ENCODE measurements at places on chromosomes 2 and 18. TPM values are rescaled to one million over a fixed set of nuclear protein-coding genes. Genes with fewer than 3 reads are reported as not detected.

- H3K4me3 ChIP-seq: no peak overlapping the region
- H3K4me1 ChIP-seq: no peaks in the 10 kb centered on the region
- H3K27me3 ChIP-seq: peaks cover 11% of the 10 kb centered on the region
- H3K27ac ChIP-seq: no peak overlapping the region
- no peaks in the 10 kb centered on the region for H3K36me3 ChIP-seq
Observed at GRCh38 chr2:11042841-11043240, 112.4 kb upstream of the SLC66A3 start.

GRCh38 chr2:34242763-34243123, 643.6 kb upstream of the FAM98A start:
- H3K27ac ChIP-seq: no peak overlapping the region
- no peaks in the 10 kb centered on the region for H3K27me3 ChIP-seq
- DNase-seq: no peak
- no peak overlapping the region for H3K4me3 ChIP-seq
- H3K36me3 ChIP-seq: no peaks in the 10 kb centered on the region

The UCN gene
- 1.4 TPM for total RNA-seq

DNA sequence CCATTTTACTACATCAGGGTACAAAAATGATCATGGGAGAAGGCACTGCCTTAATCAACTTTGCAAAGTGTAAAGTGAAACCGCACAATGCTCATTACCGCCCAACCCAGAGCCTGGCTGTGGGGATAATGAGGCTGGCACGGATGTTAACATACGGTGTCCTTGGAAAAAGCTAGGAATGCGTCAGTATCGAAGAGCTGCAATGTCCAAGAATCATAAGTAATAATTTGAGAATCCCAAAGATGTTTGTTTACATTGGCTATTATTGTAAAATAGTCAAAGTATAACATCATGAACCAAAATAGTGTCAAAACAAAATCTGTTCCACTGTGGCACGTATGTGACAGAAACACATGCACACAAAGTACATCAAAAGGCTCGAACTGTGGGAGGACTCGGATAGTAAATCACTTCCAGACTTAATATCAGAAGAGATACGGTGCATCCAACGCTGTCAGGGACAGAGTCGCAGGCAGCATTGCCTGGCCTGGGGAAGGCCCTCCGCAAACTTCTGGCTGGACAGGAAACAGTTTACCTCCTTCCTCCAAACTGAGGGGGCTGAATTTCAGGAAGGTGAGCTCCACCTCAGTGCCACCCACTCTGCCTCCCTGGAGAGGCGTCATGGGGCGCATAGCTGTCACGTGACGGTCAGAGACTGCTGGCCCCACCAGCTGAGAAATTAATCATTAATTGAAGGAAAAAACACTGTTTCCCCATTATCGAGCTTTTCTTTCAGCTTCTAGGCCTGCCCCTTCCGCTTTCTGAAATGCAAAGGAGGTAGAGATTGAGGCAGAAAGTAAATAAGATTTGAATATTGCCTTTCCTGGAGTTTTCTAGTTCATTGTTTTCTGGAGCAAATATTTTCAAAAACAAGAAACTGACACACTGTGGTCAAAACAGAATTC, 1.8 kb upstream of the ID2 start:
- H3K27ac ChIP-seq: peak overlapping the region; percentile 87
- peak; percentile 36 for DNase-seq
- peaks cover 20% of the 10 kb centered on the region for H3K27me3 ChIP-seq

GRCh38 chr2:235725841-235726240, 232.0 kb downstream of the AGAP1 start:
- H3K4me1 ChIP-seq: no peaks in the 10 kb centered on the region
- H3K36me3 ChIP-seq: no peaks in the 10 kb centered on the region
- H3K27ac ChIP-seq: no peak overlapping the region
- H3K4me3 ChIP-seq: no peak overlapping the region

- peaks cover 7% of the 10 kb centered on the region for H3K27me3 ChIP-seq
- no peaks in the 10 kb centered on the region for H3K36me3 ChIP-seq
- H3K4me3 ChIP-seq: no peak overlapping the region
- no peak overlapping the region for H3K27ac ChIP-seq
- DNase-seq: peak; percentile 9
Observed at GRCh38 chr2:161570424-161571050, 53.7 kb upstream of the SLC4A10 start.

The EFHD1 gene
- 0.23 TPM for total RNA-seq

- peak overlapping the region; percentile 79 for H3K27ac ChIP-seq
- H3K36me3 ChIP-seq: peaks cover 38% of the 10 kb centered on the region
- no peaks in the 10 kb centered on the region for H3K27me3 ChIP-seq
- peaks cover 28% of the 10 kb centered on the region for H3K4me1 ChIP-seq
Observed at GRCh38 chr2:27211241-27211942, 449 bp upstream of the ATRAID start.

The EFR3B gene
- total RNA-seq: 1.0 TPM

GRCh38 chr2:168499500-168499899, 43.4 kb downstream of the CERS6 start:
- no peaks in the 10 kb centered on the region for H3K27me3 ChIP-seq
- peaks cover 40% of the 10 kb centered on the region for H3K4me1 ChIP-seq
- DNase-seq: no peak
- peaks cover 21% of the 10 kb centered on the region for H3K36me3 ChIP-seq

The CIB4 gene
- total RNA-seq: not detected

The MMADHC gene
- total RNA-seq: 136 TPM

The LYPD6B gene
- total RNA-seq: not detected

DNA sequence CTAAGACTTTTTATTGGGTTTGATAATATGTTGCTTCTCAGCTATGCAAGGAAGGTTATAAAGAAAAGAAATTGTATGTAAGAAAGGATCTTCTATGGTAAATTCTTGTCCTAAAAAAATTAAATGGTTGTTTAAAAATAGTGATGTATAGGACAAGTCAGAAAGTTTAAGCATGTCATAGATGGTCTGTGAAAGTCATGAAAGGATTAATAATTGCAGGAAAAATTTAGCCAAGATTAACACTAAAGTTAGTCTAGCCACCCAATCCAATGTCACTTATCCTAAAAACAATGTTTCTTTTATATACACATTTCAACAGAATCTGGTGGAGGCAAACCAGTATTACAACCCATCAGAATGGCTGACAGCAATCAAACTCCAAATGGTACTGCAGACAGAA, 1046.7 kb upstream of the SLC39A10 start:
- no peaks in the 10 kb centered on the region for H3K4me1 ChIP-seq
- H3K4me3 ChIP-seq: no peak overlapping the region
- no peaks in the 10 kb centered on the region for H3K27me3 ChIP-seq
- no peak for DNase-seq
- no peaks in the 10 kb centered on the region for H3K36me3 ChIP-seq
- H3K27ac ChIP-seq: no peak overlapping the region

DNA sequence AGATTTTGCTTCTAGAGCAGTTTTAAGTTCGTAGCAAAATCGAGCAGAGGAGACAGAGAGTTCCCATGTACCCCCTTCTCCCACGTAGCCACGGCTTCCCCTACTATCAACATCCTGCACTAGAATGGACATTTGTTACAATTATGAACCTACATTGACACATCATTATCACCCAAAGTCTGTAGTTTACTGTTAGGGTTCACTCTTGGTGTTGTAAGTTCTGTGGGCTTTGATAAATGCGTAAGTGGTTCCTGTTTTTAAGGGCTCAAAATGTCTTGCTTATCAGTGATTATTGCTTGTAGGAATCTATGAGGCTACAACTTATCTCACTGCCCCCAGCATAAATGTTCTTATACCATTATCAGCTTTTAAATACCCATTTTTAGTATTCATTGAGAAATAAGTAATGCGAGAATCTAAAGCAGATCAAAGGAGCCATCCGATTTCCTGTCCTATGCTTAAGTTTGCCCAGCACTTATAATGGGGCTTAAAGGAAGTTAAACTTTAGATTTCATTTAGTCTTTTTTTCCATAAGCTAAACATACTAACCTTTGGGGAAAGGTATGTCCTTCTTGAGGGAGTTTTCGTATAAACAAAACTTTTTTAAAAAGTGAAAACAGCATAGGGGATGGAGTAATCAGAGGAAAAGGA, 118.7 kb downstream of the HAUS1 start:
- no peak for DNase-seq
- no peaks in the 10 kb centered on the region for H3K27me3 ChIP-seq
- H3K4me1 ChIP-seq: peaks cover 73% of the 10 kb centered on the region
- H3K27ac ChIP-seq: peak overlapping the region; percentile 56

The SFXN5 gene
- 4.5 TPM for total RNA-seq

The C2orf81 gene
- 4.9 TPM for total RNA-seq

- H3K27me3 ChIP-seq: no peaks in the 10 kb centered on the region
- DNase-seq: no peak
- peaks cover 4% of the 10 kb centered on the region for H3K4me1 ChIP-seq
- no peak overlapping the region for H3K27ac ChIP-seq
Observed at GRCh38 chr2:15506229-15506819, 54.8 kb downstream of the NBAS start.

GRCh38 chr2:85935746-85936208, 47.0 kb upstream of the ST3GAL5 start:
- H3K27me3 ChIP-seq: peaks cover 2% of the 10 kb centered on the region
- DNase-seq: no peak
- H3K27ac ChIP-seq: no peak overlapping the region
- no peaks in the 10 kb centered on the region for H3K36me3 ChIP-seq

- no peak for DNase-seq
- peaks cover 3% of the 10 kb centered on the region for H3K27me3 ChIP-seq
- no peak overlapping the region for H3K27ac ChIP-seq
- no peaks in the 10 kb centered on the region for H3K36me3 ChIP-seq
Observed at GRCh38 chr2:137047369-137047768, 282.0 kb downstream of the THSD7B start.

DNA sequence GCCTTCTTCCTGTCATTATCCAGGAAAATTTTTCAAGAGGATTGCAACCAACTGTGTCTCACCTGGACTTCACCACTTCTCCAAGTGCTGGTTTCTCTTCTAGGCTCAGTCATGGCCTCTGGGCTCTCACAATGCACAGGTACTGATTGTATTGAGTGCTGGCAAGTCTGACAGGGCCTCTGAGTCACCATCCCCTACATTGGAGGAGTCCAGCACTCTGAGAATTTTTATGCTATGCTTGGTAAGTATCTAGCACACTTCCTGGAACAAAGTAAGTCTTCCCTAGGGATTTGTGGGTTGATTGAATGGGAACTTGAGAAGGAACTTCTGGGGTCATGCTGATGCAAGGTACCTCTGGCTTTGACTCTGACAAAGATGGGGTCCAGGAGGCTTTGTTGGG, 147.2 kb upstream of the CELF4 start:
- DNase-seq: no peak
- H3K4me1 ChIP-seq: no peaks in the 10 kb centered on the region
- H3K27ac ChIP-seq: no peak overlapping the region
- H3K27me3 ChIP-seq: no peaks in the 10 kb centered on the region
- no peaks in the 10 kb centered on the region for H3K36me3 ChIP-seq
- no peak overlapping the region for H3K4me3 ChIP-seq

DNA sequence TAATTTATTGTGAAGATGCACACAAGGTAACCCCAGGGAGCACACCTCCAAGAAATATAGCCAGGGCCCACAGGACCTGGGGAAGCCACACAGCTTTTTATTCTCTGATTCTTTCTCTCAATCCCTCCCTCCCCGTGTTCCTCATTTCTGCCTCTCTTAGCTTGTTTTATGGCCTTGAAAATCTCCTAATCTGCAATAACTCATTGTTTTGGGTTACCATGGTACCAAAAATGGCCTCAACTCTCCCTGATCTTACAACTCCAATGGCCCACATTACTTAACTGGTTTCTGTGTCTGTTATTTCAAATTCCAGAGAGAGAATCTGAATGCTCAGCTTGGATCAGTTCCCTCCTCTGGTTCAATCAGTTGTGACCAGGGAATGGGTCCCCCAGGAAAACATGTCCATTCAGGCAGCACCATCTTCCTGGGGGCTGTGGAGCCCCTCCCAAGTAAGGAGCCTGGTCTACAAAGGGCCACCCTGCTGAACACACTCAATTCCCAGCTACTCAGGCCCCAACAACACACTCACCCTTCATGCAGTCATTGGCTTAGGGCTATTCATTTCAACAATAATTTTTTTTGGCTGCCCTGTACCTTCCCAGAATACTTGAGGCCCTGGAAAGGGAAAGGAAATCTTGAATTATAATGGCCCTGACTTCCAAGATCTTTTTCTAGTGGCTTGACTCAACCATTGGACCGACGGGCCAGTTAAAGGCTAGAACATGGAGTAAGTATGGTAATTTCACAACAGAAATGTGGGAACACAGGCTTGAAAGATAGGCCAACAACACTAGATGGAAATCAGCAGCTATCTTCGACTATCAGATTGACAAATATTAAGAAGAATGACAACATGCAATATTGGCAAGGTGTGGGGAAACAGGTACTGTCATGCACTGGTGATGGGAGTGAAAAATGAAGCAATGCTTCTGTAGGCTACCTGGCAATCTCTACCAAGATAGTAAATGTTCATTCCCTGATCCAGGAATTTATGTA, 41.6 kb upstream of the ST3GAL5 start:
- no peak overlapping the region for H3K27ac ChIP-seq
- DNase-seq: no peak
- H3K27me3 ChIP-seq: no peaks in the 10 kb centered on the region

GRCh38 chr18:74370115-74370514, 54.5 kb downstream of the C18orf63 start:
- peaks cover 45% of the 10 kb centered on the region for H3K4me1 ChIP-seq
- no peak overlapping the region for H3K27ac ChIP-seq
- DNase-seq: no peak
- peaks cover 7% of the 10 kb centered on the region for H3K27me3 ChIP-seq
- no peaks in the 10 kb centered on the region for H3K36me3 ChIP-seq

DNA sequence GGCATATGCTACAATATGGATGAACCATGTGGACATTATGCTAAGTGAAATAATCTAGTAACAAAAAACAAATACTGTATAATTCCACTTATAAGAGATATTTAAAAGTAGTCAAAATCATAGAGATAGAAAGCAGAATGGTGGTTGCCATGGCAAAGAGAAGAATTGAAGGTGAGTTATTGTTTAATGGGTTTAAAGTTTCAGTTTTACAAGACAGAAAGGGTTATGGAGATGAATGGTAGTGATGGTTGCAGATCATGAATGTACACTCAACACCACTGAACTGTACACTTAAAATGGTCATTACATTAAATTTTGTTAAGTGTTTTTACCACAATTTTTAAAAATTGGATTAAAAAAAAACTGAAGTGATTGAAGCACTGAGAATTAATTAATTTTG, 298.2 kb upstream of the ZC3H15 start:
- H3K27me3 ChIP-seq: no peaks in the 10 kb centered on the region
- no peak for DNase-seq
- H3K4me1 ChIP-seq: no peaks in the 10 kb centered on the region
- no peaks in the 10 kb centered on the region for H3K36me3 ChIP-seq
- no peak overlapping the region for H3K27ac ChIP-seq

GRCh38 chr18:22838221-22838620, 94.9 kb upstream of the RBBP8 start:
- no peaks in the 10 kb centered on the region for H3K4me1 ChIP-seq
- H3K36me3 ChIP-seq: no peaks in the 10 kb centered on the region
- peaks cover 2% of the 10 kb centered on the region for H3K27me3 ChIP-seq
- H3K4me3 ChIP-seq: no peak overlapping the region
- no peak overlapping the region for H3K27ac ChIP-seq

- no peak for DNase-seq
- H3K4me3 ChIP-seq: no peak overlapping the region
- no peaks in the 10 kb centered on the region for H3K36me3 ChIP-seq
Observed at GRCh38 chr2:186036862-186037449, 298.4 kb downstream of the FSIP2 start.
